LHCN-M2 (cell line): ENCODE measurements at places on chromosomes 11 and 22. TPM values are rescaled to one million over a fixed set of nuclear protein-coding genes. Genes with fewer than 3 reads are reported as not detected.

DNA sequence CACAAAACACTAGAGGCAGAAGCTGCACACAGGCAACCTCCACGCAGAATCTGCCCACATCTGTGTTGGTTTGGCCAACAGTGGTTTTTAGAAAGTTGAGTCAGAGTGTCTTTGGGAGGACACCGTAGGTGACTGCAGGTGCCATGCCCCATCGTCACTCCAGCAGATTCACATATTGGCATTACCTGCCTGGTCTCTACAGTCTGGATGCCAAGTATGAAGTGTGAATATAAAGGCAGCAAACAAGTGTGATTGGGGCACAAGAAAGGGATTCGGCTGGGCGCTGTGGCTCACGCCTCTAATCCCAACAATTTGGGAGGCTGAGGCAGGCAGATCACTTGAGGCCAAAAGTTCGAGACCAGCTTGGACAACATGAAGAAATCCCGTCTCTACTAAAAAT is 11.0 kb upstream of the FXYD2 start:
- no peak for DNase-seq

DNA sequence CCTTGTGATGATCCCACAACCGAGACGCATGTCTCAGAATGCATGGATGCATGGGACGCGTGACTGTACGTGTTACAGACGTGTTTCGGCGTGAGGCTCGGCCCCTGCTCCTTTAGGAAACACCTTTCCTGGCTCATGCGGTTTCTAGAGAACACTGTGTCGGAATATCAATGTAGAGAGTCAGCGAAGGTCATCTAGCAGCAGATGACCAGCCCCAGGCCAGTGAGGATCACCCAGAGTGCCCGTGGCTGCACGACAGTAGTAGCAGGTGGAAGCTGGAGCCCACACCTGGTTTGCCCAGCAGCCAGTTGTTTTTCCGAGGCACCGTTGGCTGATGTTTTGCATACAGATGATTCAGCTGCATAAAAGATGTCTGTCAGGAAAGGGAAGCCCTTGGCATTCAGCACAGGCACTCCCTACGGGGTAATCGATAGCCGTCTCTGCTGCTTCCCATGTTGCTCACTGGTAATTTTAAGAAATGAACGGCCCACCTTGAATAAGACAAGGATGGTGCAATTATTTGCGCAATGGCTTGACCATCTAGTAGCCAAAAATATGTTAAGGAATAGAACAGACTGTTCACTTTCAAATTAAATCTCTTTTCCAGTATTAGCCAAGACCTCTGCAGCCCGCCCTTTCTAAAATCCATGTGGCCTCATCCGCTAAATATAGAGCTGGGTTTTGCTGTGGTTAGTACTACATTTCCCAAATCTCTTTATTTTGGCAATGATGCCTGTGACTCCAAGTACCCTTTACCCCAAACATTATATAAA is 1.1 kb upstream of the CLTCL1 start:
- peak; percentile 76 for DNase-seq

DNA sequence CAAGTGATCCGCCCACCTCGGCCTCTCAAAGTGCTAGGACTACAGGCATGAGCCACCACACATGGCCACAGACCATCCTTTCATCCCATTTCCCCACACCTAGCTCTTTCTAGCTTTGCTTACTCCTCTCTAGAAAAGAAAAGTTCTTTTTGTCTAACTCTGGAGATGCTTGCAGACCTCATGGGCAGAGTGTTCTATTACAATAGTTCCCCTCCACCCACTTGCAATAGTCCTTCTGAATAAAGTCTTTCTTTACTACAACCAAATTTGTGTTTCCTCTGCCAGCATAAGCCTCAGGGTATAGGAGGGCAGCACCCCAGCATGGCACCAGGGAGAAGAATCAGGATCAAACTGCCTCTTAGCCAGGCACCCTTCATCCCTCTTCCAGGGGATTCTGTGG is 18.8 kb upstream of the RTL6 start:
- DNase-seq: no peak

- DNase-seq: peak; percentile 58
These were observed 15.8 kb upstream of the EHD1 start for GRCh38 chr11:64894070-64894811.

GRCh38 chr11:43920598-43921419 is 21.6 kb upstream of the C11orf96 start:
- peak; percentile 100 for DNase-seq

- DNase-seq: no peak
These were observed 39.2 kb upstream of the ARHGAP42 start for GRCh38 chr11:100647861-100648260.

DNA sequence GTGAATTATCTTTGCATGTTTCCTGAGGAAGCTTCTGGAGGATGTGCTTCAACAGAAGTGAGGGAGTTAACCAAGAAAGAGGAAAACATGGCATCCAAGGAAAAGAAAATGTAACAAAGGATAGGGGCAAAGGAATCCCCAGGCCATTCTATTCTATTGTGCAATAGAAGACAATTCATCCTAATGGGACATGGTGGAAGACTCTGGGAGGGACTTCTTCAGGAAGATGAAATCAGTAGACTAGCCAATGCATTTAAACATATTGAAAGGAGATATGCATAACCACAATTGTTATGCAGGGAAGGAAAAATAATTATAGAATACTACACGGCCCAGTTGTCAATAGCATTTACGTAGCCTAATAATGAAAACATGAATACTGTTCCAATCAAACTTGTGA is 55.7 kb downstream of the THAP12 start:
- no peak for DNase-seq

Gene RASD2
- 0.19 and 0.23 TPM in 2 replicates for total RNA-seq

Gene OR5D13
- not detected in 2 replicates for total RNA-seq

Gene MMP13
- total RNA-seq: 0.13 TPM in 1 of 2 replicates, not detected in the other

Gene JAML
- total RNA-seq: not detected in 2 replicates

Gene OR8B12
- total RNA-seq: not detected in 2 replicates

Gene IGSF22
- not detected in 2 replicates for total RNA-seq

Gene DRICH1
- not detected in 2 replicates for total RNA-seq

Gene MYEOV
- total RNA-seq: 11.8 and 21.0 TPM in 2 replicates
